ENCODE measurements at places on chromosomes 3 and 15.

GRCh38 chr15:90192961-90193786 lies 8.0 kb upstream of the SEMA4B start:
- DNase-seq: no peak

- no peak for DNase-seq
Observed at GRCh38 chr3:49024449-49024848, 2.5 kb downstream of the NDUFAF3 start.

DNA sequence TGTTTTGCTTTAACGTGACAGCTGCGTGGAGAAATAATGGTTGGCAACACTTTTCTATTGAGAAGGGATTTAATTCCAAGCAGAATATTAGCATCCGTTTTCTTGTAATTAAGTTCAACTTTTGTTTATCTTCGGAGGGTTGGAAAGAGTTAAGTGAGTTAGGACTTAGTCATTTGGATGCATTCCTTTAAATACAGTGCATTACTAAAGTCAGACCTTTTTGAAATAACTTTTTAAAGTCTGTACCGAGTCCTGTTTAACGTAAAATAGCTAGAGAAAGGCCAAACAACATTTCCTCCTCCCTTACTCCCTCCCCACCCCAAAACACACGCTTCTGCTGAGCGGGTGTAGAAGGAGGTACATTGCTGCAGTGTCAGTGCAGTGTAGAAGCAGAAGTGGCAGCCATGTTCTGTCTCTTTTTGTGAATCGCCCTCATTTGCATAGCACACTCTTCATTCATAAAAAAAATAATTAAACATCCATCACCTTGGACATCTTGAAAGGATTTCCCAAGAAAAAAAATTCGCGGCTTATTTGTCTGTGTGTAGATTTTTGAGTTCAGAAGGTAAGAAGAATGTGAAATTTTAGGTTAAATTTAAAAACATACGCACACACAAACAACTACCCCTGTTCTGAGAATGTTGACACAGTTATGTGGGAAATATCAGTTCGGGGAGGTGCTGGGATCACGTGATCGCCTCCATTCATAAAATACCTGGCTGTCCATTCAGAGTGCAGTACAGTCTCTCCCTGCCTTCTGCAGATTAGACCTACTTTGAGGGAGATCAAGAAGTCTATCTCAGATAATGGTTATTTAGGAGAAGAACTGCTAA lies 1.6 kb downstream of the SPRED1 start:
- no peak for DNase-seq

DNA sequence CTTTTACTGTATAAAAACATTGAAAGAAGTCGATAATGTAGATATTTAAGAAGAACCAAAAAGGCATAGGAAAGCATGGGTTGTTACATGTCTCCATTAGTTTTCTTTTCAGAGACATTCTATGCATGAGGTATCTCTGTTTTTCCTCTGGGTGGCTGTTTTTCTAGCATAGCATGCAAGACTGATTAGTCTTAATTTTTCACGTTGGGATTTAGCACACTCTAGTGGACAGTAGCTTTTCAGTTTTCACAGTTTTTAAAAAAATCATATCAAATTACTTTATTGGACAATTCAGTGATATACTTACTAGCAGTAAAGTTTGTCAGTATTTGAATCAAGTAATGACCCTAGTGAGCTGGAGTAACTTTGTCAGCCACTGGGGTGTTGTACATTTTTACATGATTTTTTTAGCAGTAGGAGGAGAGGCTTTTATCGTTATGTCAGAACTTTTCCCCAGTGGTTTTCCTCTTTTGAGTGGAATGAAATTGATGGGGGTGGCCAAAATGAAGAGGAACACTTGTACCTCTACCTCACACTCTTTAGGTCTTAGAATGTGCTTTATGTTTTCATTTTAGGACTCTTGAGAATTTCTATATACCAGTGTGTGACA lies 57.2 kb downstream of the SEC22A start:
- no peak for DNase-seq

DNA sequence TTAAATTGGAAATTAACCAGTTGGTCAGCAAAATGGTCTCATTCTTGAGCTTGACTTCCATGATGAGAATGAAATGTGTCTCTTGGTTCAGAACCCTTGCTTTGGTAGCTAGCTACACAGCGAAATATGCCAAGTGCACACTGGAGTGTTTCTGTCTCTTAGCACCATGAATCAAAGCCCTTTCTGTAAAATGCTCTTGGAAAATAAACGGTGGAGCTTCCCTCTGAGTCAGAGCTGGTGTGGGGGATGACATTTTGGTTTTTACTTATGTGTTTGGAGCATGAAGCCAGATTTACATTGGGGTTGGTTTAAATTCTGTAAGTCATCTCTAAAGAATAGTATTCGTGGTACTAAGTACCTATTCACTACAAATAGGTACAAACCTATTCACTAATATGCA lies 85.1 kb upstream of the NANOGP8 start:
- DNase-seq: no peak

- no peak for DNase-seq
Observed at GRCh38 chr3:194382892-194383223, 13.3 kb upstream of the LRRC15 start.

DNA sequence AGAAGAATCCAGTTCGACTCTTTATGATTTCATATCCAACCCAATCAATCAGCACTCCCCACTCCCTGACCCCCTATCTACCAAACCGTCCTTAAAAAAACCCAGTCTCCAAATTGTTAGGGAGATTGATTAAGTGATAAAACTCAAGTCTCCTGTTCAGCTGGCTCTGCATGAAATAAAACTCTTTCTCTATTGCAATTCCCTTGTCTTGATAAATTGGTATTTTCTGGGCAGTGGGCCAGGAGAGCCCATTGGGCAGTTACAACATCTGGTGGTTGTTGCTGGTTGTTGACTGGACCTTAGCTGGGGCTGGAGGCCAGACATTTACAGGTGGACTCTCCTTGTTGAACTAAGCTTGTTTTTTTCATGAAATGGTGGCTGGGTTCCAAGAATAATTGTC lies 642.3 kb downstream of the ROBO2 start:
- no peak for DNase-seq

- DNase-seq: no peak
Observed at GRCh38 chr3:39513791-39514369, 46.4 kb downstream of the MOBP start.

DNA sequence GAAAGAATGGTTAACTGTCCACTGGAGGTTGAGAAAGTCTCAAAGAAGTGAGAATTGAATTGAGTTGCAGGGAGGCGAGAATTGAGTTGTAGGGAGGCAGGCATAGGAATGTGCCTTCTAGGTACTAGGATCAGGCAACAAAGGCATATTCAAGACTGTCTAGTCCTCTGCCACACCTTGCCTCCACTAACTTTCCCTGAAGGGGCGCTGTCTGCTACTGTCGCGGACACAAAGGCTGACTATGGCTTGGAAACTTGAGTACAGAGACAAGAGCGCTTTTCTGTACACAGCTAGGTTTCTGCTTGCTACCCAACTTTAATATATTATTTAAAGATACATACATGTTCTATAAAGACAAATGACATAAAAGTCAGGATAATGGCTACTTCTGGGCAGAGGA lies 10.4 kb upstream of the FBXL22 start:
- no peak for DNase-seq

DNA sequence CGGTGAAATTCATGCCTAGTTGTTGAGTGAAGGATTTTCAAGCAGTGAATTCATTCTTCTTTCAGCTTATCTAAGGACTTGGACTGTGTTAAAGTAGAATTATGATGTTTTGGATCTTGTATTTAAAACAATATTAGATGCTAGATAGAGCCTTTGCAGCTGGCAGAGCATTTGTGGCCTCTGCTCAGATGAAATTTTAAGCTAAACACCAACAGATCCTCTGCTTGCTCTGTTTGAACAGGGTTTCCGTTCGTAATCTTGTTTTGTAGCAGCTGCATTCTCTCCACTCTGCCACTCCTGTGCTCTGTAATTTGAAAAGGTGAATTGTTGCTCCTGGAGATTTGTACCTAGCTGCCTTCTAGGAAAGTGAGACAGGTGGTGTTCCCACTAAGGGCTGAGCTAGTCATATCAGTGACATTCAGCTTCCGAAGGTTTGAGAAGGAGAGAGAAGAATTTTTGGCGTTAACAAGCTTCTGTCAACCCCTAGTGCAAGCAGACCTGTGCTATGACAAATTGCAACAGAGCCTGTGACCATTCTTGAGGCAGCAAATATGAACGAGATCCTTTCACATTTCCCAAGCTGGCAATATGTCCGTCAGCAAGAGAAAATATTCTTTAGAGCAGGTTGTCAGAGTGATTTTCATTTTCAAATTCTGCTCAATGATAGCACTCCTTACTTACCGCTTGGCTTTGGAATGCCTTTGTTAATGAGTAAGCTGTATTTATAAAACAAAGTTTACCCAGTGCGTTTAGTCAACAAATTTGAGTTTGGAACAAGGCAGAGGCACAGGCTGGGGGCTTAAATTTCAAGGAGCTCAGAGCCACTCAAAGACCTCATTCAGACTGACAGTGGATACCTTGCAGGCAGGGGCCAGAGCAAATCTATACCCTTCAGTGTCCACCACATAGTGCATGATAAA lies 5.3 kb downstream of the CHST2 start:
- no peak for DNase-seq

All from T-helper 1 cell (primary cell).